Heart left ventricle (tissue), 16 donors: ENCODE measurements at places on chromosomes 6 and 20. TPM values are rescaled to one million over a fixed set of nuclear protein-coding genes. Genes with fewer than 3 reads are reported as not detected.

DNA sequence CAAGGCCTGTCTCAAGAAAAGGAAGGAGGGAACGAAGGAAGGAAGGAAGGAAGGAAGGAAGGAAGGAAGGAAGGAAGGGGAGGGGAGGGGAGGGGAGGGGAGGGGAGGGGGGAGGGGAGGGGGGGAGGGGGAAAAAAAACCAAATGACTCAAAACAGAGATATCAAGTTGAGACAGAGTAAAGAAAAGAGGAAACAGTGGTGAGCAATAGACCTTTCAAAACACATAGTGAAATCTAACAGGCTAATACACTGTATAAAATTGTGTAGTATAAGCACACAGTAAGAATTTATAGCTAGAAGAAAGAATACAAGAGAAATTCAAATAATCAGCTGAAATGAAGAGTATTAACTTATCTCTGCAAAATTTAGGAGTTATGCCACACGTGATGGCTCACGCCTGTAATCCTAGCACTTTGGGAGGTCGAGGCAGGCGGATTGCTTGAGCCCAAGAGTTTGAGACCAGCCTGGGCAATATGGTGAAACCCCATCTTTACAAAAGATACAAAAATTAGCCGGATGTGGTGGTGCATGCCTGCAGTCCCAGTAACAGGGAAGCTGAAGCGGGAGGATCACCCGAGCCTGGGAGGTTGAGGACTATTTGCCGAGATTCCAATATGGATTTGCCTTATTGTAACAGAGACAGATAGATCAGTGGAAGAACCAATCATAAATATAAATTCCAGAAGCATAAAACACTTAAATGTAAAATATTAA is 123.2 kb downstream of the PRND start:
- DNase-seq: no peak

- DNase-seq: no peak
Measured at GRCh38 chr20:13029687-13030375, 21.1 kb downstream of the SPTLC3 start.

- no peak for DNase-seq
Measured at GRCh38 chr20:61514396-61514795, 262.3 kb downstream of the CDH4 start.

DNA sequence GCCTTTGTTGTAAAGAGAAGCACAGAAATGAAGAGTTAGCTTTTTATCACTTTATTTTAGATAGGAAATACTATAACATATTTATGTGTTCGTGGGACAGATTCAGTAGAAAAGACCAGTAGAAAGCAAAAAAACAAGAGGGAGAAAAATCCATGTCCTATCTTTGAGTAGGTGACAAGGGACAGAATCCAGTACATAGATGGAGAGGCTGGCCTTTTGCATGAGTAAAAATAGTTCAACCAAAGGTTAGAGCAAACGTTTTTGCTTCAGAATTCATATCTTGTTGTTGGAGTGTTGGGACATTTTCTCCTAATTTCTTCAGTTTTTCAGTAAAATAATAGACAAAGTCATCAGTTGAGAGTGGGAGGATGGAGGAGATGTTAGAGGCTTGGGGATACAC is 19.6 kb upstream of the FAM83B start:
- DNase-seq: no peak

DNA sequence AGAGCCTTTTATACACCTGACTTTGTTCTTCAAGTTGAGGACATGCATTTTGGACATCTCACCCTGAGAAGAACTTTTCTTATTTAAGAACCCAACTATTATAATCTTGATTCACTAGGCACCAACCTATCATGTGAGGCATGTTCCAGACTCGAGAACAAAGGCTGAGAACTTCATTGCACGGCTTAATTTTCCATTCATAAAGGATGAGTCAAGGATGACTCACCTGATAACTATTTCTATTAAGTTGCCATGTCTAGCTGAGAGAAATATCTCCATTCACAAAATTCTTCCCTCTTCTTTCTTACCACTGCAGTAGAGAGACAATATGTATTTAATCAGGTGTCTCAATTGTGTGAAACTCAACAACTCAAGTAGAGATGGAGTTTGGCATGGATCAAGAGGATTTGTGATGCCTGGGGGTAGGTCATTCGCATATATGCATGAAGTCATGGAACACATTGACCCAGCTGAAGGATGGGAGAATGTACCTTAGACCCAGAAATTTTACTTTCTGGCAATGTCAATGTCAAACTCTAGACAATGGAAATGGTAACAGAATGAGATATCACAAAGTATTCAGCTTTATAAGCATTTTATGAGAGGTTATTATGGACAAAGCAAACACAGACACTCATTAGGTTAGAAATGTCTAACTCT is 208.7 kb upstream of the PRND start:
- DNase-seq: no peak

GRCh38 chr6:148175550-148176188 is 167.0 kb upstream of the SASH1 start:
- no peak for DNase-seq

- DNase-seq: no peak
Measured at GRCh38 chr20:19099596-19100545, 112.6 kb upstream of the SLC24A3 start.

DNA sequence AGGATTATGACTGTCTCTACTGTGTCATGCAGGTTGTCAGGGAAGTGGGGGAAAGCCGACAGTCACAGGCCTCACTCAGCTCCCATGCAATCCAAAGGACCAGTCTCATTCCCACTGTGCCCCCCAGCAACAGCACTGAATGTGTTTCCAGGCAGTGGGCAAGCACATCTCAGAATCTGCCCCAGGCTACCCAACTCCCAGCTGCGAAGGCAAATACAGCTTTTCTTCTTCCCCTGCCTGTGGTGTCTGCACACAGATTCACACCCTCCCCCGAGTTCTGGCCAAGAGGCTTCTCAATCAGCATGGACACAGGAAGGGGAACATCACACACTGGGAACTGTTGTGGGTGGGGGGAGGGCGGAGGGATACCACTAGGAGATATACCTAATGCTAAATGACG is 75.3 kb downstream of the SNAP91 start:
- no peak for DNase-seq

The ZNF831 gene
- 0.04 TPM for polyA plus RNA-seq

- no peak for DNase-seq
Measured at GRCh38 chr6:37521674-37522073, 22.0 kb upstream of the CCDC167 start.

- DNase-seq: no peak
Measured at GRCh38 chr6:158041788-158042187, 60.1 kb downstream of the SYNJ2 start.

GRCh38 chr20:21092806-21093205 is 13.4 kb downstream of the LINC00237 start:
- DNase-seq: no peak

- no peak for DNase-seq
Measured at GRCh38 chr6:133067960-133068359, 173.2 kb upstream of the EYA4 start.

The CDH4 gene
- 0.04 TPM for polyA plus RNA-seq

The ISM1 gene
- 0.80 TPM for polyA plus RNA-seq

The CLVS2 gene
- polyA plus RNA-seq: not detected

DNA sequence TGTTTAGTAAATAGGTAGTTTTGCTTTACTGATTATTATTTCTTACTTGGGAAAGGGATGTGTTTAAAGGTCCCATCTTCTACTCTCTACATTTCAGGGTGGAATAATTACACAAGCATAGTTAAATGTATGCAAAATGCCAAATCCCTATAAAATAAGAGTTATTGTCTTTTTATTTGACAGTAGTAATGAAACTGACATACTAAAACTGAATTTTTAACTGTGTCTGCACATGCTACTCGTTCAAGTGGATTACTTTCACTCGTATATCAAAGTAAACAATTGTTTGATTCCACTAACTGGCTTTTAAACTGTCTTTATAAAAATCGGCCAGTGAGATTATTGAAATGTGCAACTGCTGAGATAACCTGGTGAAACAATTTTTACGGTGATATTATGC is 602.9 kb upstream of the ADGRB3 start:
- DNase-seq: no peak

- no peak for DNase-seq
Measured at GRCh38 chr6:104324301-104324700, 535.4 kb downstream of the HACE1 start.

The RAB5IF gene
- polyA plus RNA-seq: 58.1 TPM

GRCh38 chr6:1720620-1721322 is 111.1 kb downstream of the FOXC1 start:
- no peak for DNase-seq

The COX4I2 gene
- 13.6 TPM for polyA plus RNA-seq

DNA sequence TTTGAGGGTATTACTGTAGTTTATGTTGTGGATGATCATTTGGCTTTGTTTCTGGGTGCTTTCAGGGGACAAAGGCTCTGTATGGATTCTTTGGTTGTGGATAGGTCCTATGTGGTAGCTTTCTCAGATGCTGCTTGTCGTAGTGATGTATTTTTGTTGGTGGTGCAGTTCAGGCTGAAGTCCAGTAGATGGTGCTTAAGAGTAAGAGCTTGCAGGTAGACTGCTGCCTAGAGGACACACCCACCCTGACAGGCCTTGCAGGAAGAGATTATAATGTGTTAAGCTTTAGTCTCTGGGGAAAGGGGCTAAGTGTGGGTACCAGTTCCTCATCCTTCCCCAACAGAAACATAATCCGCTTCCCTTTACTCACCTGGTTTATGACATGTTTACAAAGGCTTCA is 62.6 kb upstream of the ADGRB3 start:
- no peak for DNase-seq

The RSPO3 gene
- polyA plus RNA-seq: 0.42 TPM

The C6orf163 gene
- polyA plus RNA-seq: 2.5 TPM

The GGTLC1 gene
- not detected for polyA plus RNA-seq

GRCh38 chr6:97405818-97406409 is 122.9 kb upstream of the MMS22L start:
- no peak for DNase-seq

The PTCHD4 gene
- 0.01 TPM for polyA plus RNA-seq

GRCh38 chr6:160128879-160129516 is 7.4 kb downstream of the SLC22A1 start:
- DNase-seq: no peak

GRCh38 chr20:20255099-20255498 is 112.8 kb upstream of the INSM1 start:
- no peak for DNase-seq

DNA sequence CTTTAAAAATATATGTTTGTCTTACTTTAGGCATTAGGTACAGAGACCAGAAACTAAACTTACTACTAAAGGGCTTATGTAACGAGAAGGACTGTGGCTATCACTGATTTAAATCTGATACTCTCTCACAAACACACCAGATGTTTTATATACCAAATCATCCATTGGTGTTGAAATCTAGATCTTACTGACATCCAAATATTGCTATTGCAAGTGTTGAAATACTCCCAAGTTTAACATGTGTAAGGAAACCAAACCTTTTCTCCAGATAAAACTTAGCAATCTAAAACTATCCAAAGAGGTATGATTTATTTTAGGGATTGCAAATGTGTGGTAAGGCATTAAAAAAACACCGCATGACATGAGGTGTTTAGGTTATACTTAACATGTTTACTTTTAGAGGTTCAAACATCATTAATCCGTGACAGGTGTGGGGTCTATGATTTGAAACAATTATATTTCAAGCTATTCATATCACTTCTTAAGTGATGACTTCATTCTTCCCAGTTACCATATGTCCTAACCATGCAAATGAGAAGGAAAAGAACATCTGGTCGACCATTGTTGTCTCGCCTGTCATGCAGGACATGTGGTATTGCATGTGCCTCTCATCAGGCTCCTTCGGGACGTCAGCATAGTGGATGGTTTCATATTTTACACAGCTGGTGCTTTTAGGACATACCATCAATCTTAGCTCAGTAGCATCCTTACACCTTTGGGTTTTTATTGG is 168.3 kb upstream of the SPACA1 start:
- no peak for DNase-seq

The LY86 gene
- polyA plus RNA-seq: 0.23 TPM

DNA sequence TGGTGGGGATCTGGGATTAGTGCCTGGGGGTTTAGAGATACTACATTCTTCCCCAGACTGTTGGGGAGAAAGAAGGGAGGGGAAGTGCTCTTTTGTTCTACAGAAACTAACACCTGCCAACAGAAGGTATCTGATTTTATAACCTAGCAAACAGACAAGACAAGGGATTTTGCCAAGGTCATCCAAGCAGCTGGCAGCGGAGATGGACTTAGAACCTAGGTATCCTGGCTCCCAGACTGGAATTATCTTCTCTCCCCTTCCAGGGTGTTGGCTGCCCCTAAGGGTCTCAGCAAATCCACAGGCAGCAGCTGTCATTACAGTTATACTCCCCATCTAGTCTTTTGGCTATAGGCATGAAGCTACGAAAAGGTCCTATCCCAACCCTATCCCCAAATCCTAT is 8.4 kb downstream of the SDC4 start:
- DNase-seq: no peak

The EYA4 gene
- 3.6 TPM for polyA plus RNA-seq

DNA sequence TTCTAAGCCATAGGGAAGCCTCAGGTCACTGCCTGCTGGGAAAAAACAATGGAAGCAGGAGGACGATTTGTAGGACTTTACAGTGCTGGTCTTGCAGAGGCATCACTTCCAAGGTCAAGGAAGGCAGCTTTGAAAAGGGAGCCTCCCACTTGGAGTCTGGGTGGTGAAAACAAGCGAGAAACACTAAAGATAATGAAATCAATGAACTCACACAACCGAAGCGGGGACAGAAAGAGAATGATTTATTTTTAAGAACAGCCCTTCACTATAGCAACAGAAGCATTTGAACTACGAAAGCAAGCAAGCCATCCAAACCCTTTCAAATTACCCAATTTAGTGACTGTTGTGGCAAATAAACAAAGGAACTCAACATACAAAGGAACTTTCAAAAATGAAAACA is 227.5 kb downstream of the THBS2 start:
- no peak for DNase-seq

GRCh38 chr20:13852306-13852705 is 67.5 kb downstream of the NDUFAF5 start:
- DNase-seq: no peak
